ENCODE measurements at places on chromosomes 12 and 14.

GRCh38 chr14:85444635-85445034, 85.3 kb upstream of the FLRT2 start:
- no peak for DNase-seq

GRCh38 chr12:124098887-124099286, 125.9 kb downstream of the ZNF664 start:
- DNase-seq = no peak

DNA sequence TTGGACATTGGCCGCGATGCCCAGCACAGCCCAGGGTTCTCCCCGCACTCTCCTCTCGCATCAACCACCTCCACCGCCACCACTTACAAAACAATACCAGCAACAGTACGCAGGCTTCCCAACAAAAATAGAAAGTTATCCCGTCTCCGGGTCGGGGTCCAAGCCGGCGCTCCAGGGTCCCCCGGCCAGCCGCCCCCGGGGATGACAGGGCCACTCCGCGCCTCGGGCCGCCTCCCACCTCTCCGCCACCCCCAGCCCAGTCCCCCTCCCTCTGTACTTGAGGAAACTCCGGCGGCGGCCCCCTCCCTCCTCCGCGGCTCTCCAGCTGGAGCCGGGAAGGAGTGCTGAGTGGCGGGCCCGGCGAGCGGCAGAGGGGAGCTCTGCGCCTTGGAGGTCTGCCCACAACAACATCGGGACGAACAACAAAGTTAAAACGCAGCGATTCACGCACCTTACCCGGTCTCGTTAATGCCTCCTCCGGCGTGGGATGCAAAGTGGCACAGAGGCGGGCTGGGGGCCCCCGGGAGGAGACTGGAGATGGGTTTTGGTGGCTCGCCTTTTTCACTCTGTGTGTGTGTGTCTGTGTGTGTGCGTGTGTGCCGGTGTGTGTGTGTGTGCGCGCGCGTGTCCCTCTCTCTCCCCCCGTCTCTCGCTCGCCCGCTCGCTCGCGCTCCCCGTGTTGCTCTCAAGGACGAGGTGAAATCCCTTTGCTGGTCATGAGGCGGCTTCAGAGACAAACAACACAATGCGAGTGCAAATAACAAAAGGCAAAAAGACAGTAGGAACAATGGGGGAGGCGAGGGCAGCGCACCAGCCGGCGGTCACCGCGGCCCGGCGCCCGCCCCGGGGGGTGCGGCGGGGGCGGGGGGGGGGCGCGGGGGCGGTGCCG, 386.8 kb downstream of the BCAT1 start:
- no peak for DNase-seq

DNA sequence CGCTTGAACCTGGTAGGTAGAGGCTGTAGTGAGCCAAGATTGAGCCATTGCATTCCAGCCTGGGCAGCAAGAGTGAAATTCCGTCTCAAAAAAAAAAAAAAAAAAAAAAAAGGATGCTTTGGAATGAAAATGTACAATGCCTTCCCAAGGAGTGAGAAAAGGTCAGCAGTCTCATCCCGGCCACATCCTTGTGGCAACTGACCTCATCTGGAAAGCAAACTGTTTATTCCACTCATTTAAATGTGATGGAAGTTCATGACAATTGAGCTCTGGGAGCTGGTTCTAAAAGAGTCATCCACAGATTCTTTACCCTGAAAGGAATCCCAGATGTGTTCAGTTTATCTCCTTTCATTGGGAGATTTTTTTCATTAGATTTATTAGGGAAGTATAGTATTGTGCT, 19.4 kb upstream of the LIMA1 start:
- peak; percentile 84 for DNase-seq

DNA sequence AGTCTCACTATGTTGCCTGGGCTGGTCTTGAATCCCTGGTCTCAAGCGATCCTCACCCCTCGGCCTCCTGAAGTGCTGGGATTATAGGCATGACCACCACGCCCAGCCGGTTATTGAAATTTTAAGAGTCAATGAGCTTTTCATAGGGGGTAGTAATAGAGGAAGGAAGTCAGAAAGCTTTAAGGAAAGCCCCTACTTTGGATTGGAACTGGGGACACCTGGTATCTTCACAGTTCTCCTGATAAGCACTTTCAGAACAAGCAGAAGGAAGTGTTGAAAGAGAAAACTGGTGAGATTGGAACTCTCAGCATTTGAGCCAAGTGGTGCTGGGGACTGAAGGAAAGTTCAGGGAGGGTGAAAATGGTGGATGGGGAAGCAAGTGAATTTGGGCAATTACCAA, 5.1 kb downstream of the SLC4A8 start:
- no peak for DNase-seq

DNA sequence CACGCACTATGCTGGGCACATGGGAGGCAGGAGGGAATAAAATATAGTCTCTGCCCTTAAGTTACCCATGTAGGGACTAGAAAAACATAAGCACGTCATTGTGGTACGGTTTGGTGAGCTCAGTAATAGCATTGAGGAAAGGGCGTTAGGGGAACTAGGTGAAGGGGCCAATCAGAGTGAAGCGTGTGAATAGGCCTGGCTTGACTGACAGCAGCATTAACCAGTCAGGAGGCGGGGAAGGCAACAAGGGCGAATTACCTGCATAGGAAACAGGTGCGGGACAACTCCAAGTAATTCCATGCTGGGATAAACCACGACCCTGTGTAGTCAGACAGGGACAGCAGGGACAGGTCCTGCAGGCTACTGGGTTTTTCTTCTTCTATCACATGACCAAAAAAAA, 107.7 kb downstream of the UNC79 start:
- no peak for DNase-seq

DNA sequence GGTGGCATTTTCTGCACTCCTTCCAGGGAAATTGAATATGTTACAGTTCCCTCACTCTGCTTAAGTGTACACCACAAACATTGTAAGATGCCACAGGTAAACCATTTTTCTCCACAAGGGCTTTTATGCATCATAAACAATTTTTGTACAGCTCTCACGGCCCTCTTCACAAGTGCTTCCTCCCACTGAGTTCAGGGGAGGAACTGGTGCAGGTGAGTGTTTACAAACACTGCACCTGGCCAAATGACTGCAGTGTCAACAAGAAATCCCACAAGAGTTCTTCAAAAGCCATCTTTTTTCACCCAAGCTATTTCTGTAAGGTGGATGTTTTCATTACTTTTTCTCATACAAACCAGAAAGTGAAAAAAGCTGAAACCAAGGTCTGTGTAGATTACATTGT, 973.2 kb downstream of the AACS start:
- DNase-seq = no peak

DNA sequence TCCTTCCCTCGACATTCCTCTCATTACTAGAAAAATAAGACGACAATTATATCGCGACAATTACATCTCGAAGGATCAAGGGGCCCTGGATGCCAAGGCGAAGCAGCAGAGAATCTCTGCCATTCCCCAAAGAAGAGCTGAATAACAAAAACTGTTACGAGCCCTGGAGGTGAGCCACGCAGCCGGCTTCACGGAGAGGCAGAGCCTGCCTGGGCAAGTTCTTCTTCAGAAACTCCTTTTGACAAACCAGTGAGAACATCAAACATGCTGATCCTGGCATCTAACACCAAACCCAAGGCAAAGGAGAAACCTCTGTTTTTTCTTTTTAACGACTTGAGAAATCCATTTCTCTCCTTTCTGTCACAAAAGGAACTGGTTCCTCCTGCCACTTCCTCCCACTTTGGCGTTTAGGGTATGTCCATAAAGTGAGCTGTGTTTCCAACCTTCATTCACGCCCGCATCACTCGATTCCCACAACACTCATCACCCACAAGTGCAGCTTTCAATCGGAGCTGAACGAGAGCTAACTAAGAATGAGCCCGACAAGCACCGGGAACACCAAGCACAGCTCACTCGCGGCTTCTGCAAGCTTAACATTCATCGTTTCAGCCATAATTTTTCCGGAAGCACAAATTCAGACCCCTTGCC, 21.5 kb downstream of the CCDC88C start:
- no peak for DNase-seq

GRCh38 chr12:107598906-107599305, 86.7 kb upstream of the PWP1 start:
- DNase-seq = no peak

- DNase-seq = no peak
Observed at GRCh38 chr14:66645716-66646115, 137.8 kb downstream of the GPHN start.

GRCh38 chr12:1474041-1474573, 120.3 kb downstream of the FBXL14 start:
- peak; percentile 99 for DNase-seq

DNA sequence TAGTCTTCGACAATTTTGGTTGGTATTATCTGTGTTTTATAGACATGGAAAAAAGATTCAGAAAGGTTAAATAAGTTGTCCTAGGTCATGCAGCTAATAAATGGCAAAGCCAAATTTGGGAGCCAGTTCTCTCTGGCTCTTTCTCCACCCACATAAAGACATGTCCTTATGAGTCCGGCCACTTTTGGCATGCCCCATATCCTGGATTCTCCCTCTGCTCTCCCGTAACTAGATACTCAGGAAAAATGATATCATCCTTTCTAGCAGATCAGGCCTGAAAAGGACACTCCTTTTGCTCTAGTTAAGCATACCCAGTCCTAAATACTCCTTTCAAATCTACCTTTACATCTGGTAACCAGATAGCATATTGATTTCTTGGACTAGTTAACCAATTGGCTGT, 64.4 kb downstream of the TTLL5 start:
- DNase-seq = no peak

GRCh38 chr12:42201063-42201462, 37.0 kb downstream of the YAF2 start:
- DNase-seq = no peak

GRCh38 chr14:97456958-97457357, 659.8 kb downstream of the VRK1 start:
- no peak for DNase-seq

GRCh38 chr14:90426663-90427062, 29.8 kb downstream of the CALM1 start:
- DNase-seq = no peak

GRCh38 chr14:105487449-105487985, 831 bp downstream of the CRIP1 start:
- DNase-seq = no peak

DNA sequence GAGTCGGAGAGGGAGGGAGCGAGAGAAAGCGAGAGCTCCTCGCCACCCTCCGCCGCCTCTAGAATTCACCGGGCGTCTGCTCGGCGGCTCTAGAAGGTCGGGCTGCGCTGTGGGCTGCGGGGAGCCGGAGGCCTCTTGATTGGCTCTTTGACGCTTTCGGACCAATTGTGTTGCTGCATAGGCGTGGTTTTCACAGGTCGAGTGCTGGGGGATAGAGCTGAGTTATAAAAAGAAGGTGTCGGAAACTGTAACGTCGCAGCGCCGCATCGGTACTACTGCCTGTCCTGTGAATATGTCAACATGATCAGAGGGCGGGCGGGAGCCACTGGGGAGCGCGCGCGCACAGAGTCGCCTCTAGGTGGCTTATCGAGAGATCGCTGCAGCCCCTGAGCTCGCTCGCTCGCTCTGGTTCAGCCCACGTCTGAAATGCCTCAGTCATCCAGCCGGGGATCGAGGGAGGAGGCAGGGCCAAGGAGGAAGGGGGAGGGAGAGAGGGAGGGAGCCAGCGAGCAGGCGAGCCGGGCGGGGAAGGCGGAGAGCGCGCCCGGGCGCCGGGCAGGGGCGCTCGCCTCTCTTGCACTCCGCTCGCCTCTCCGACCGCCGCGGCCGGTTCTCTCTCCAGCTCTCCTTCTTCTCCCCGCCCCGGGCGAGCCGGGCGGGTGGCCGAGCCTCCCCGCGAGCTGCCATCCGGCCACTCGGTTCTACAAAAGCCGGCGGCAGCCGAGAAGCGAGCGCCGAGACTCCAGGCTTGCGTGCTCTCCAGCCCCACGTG, at the start of gene TBX3:
TSS of gene TBX3 (minus strand) at position 78 of the 772 bp plus-strand sequence. CDS start 975 bp downstream, outside the sequence.
- DNase-seq = peak; percentile 99

DNA sequence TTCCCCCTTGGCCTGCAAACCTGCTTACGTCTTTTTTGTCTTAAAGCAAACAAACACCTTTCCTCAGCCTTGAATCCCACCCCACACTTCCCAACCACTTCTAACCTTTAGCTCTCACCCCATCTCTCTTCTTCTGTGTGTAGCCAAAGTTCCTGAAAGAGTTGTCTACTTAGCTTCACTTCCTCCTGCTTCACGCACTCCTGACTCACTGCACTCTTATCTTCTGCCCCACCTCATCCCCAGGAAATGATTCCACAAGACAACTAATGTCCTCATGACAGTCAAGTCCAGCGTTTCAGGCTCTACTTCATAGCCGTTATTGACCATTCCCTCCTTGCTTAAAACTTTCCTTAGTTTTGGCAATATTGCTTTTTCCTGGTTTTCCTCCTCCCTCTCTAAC, 22.4 kb downstream of the EIF2B2 start:
- DNase-seq = no peak

GRCh38 chr12:51511546-51512260, 79.3 kb upstream of the SCN8A start:
- no peak for DNase-seq

GRCh38 chr14:23174296-23175184, 8.9 kb downstream of the SLC7A8 start:
- no peak for DNase-seq

- DNase-seq = no peak
Observed at GRCh38 chr12:116009805-116010204, 267.7 kb downstream of the MED13L start.
